ENCODE measurements at places on chromosomes 5 and 9. TPM values are rescaled to one million over a fixed set of nuclear protein-coding genes. Genes with fewer than 3 reads are reported as not detected.
A peak's percentile ranks its signal among the peaks of the same experiment; 100 is the strongest.

The TAF11L10 gene
- not detected for total RNA-seq

The SLC44A1 gene
- total RNA-seq = 67.3 TPM

The ANKRD31 gene
- total RNA-seq = 0.29 TPM

The F2RL2 gene
- 0.18 TPM for total RNA-seq

The CRB2 gene
- 0.61 TPM for total RNA-seq

The EQTN gene
- not detected for total RNA-seq

The SRD5A1 gene
- 16.2 TPM for total RNA-seq

DNA sequence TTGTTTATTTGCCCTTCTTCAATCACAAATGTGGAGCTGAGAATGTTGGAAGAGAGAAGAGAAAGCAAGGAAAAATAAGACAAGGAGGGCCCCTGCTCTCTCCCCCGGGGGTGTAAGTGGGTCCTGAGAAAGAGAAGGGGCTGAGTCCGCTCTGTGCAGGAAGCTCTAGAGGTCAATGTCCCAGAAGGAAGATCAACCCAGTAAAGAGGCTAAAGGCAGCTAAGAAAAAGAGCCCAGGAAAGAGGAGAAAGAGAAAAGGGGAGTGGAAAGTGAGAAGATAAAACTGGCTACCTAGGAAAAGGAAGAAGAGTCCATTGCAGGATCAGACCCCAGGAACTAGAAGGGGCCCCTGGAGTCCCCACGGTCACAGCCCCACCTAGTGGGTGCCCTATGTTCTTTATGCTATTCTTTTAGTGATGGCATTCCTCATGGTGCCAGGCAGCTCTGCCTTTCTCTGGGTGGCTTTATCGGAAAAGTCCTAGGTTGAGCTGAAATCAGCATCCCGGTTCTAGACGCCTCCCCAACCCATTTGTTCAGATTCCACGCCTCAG, 583.4 kb downstream of the ACTL7B start:
- H3K36me3 ChIP-seq = no peaks in the 10 kb centered on the region
- no peak overlapping the region for H3K4me3 ChIP-seq
- DNase-seq = peak; percentile 85

- H3K27ac ChIP-seq = no peak overlapping the region
- H3K4me1 ChIP-seq = no peaks in the 10 kb centered on the region
- no peaks in the 10 kb centered on the region for H3K36me3 ChIP-seq
- no peak for DNase-seq
Observed at GRCh38 chr5:11364531-11364930, 539.7 kb downstream of the CTNND2 start.

DNA sequence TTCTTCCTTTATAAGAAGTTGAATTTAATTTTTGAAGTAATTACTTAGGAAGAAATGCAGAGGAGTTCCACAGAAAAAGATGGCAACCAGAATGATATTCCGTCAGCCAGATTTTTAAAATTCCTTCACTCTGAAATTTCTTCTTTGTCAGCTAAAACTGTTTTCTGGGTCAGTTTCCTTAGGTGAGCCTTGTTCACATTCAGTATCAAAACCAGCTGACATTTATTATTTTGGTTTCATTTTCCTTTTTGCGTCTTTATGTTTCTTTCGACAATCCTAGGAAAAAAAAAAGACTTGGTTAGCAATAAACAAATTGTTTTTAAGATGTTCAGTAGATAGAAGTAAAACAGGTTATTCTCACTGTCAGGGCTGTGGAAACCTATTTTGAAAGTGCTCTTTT, 4.1 kb upstream of the IARS1 start:
- H3K36me3 ChIP-seq = peaks cover 49% of the 10 kb centered on the region
- H3K4me3 ChIP-seq = no peak overlapping the region
- H3K4me1 ChIP-seq = peaks cover 14% of the 10 kb centered on the region
- no peak overlapping the region for H3K27ac ChIP-seq
- no peak for DNase-seq

DNA sequence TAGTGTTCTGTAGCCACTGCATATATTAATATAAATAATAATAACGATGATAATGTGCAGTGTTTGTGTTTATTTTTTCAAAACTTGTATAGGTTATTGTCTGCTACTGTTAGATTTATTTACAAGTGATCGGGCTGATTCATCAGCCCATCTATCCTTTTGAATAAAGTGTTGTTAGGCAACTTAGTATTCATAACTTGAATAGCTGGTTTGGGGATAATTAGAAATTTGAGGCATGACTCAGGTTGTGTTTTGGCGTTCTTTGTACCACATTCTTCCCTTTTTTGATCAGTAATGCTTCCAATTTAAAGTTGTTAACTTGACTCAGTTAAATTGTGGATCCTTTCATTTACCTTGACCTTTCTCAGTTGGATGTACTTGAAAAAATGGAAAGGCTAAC, 69.7 kb downstream of the FOCAD start:
- H3K27ac ChIP-seq = no peak overlapping the region
- no peaks in the 10 kb centered on the region for H3K4me1 ChIP-seq
- H3K27me3 ChIP-seq = no peaks in the 10 kb centered on the region

DNA sequence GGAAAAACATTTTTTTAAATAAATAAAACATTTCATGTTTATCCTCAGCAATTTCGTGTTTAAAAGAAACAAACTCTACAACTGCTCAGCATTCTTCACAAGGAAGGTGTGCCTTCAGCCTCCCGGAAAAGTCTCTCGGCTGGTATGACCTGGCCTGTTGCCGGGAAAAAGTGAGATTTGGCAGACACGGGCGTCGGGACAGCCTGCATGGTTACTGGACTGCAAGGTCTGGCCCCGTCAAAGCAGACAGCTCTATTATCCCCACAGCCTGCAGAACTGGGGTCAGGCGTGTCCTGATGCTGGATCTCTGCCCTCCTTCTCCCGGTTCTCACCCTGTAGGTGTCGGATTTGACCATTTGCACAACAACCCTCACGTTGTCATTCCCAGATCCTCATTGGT, 120.3 kb upstream of the SPATA31C2 start:
- H3K27ac ChIP-seq = peak overlapping the region; percentile 37
- H3K4me3 ChIP-seq = no peak overlapping the region
- no peaks in the 10 kb centered on the region for H3K27me3 ChIP-seq

GRCh38 chr9:19999491-20000057, 210.7 kb upstream of the SLC24A2 start:
- no peak overlapping the region for H3K27ac ChIP-seq
- H3K27me3 ChIP-seq = no peaks in the 10 kb centered on the region
- DNase-seq = no peak
- no peaks in the 10 kb centered on the region for H3K4me1 ChIP-seq
- no peaks in the 10 kb centered on the region for H3K36me3 ChIP-seq

- no peaks in the 10 kb centered on the region for H3K27me3 ChIP-seq
- H3K27ac ChIP-seq = no peak overlapping the region
- H3K36me3 ChIP-seq = no peaks in the 10 kb centered on the region
- peaks cover 2% of the 10 kb centered on the region for H3K4me1 ChIP-seq
Observed at GRCh38 chr5:114789773-114790402, 379.8 kb downstream of the TRIM36 start.

GRCh38 chr9:15469862-15470261, 40.9 kb downstream of the PSIP1 start:
- H3K27me3 ChIP-seq = no peaks in the 10 kb centered on the region
- H3K36me3 ChIP-seq = peaks cover 92% of the 10 kb centered on the region
- no peak for DNase-seq
- no peaks in the 10 kb centered on the region for H3K4me1 ChIP-seq
- H3K4me3 ChIP-seq = no peak overlapping the region

- no peaks in the 10 kb centered on the region for H3K27me3 ChIP-seq
- no peak overlapping the region for H3K4me3 ChIP-seq
- H3K36me3 ChIP-seq = no peaks in the 10 kb centered on the region
- no peak for DNase-seq
- H3K4me1 ChIP-seq = peaks cover 19% of the 10 kb centered on the region
Observed at GRCh38 chr5:54362434-54362833, 52.1 kb upstream of the ARL15 start.

DNA sequence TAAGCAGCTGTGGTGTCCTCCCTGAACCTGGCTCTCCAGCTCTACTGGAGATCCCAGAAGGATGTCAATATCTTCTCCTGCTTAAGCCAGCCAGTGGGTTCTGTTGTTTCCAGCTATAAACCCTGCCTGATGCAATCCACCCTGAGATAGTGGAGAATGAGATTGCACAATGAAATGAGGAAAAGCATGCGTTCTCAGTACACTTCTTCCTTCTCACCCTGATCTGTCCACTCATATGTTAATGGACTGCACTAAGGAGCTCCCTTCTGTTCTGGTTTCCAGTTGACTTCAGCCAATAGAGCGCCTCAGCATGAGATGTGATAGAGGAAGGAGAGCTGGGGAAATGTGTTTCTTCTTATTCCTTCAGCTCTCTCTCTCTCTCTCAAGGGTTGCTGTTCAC, 40.0 kb upstream of the CDH6 start:
- H3K27ac ChIP-seq = no peak overlapping the region
- no peaks in the 10 kb centered on the region for H3K36me3 ChIP-seq
- DNase-seq = no peak
- no peak overlapping the region for H3K4me3 ChIP-seq
- H3K4me1 ChIP-seq = no peaks in the 10 kb centered on the region

DNA sequence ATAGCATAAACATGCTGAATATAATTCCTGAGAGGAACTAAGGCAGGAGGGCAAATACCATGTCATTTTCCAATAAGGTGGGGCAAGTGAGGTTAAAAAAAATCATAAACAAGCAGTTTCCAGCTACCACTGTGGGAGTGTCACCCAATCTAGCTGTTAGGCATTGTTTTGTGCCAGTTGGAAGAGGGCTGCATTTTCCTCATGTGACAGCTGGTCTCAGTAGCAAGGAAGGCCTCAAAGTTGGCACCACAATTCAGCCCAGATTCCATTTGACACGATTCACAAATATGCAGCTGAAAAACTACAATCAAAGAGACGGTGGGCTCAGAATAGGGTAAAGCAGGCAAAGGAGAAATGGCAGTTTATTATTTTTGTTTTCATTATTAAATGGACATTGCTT, 636.1 kb downstream of the KIF4B start:
- no peak overlapping the region for H3K4me3 ChIP-seq
- H3K4me1 ChIP-seq = no peaks in the 10 kb centered on the region
- DNase-seq = no peak

DNA sequence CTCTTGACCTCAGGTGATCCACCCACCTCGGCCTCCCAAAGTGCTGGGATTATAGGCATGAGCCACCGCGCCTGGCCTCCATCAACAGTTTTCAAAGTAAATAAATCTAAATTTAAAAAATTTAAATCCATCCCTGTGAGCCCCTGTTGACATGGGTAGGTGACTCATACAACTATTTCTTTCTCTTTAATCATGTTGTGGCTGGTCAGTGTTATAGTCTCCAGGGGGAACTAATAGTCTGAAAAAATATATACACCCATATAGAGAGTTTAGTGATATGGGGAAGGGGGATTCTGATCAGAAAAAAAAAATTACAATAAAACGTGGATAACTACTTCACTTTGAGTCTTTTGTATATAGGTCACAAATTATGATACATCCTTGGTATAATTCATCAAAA, 159.2 kb downstream of the ZNF608 start:
- no peak for DNase-seq
- H3K4me3 ChIP-seq = no peak overlapping the region
- H3K27ac ChIP-seq = no peak overlapping the region

- no peak for DNase-seq
- H3K4me3 ChIP-seq = no peak overlapping the region
- no peaks in the 10 kb centered on the region for H3K4me1 ChIP-seq
- no peaks in the 10 kb centered on the region for H3K27me3 ChIP-seq
- H3K36me3 ChIP-seq = no peaks in the 10 kb centered on the region
Observed at GRCh38 chr5:113343343-113343742, 91.4 kb downstream of the TSSK1B start.

- no peaks in the 10 kb centered on the region for H3K36me3 ChIP-seq
- DNase-seq = peak; percentile 80
- no peaks in the 10 kb centered on the region for H3K27me3 ChIP-seq
- no peak overlapping the region for H3K27ac ChIP-seq
- H3K4me3 ChIP-seq = no peak overlapping the region
- no peaks in the 10 kb centered on the region for H3K4me1 ChIP-seq
Observed at GRCh38 chr9:98642661-98643312, 65.9 kb downstream of the GABBR2 start.

DNA sequence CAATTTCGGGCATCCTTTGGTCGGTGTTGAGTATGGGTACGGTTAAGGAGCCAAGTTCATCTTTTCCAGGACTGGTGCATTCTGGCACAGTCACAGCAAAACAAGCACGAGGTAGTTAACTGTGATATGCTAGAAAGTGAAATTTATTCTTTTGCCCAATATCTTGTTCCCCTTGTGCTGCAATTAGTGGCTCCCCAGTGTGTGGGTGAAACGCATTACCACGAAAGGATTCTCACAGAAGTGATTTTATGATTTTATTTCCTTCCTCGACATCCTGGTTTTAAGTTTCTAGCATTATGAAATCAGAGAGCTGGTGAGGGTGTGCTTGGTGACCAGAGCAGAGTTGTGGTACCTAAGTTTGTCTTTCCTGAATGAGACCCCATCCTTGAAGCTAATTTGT, 1.5 kb downstream of the FRMPD1 start:
- H3K4me1 ChIP-seq = peaks cover 7% of the 10 kb centered on the region
- H3K36me3 ChIP-seq = no peaks in the 10 kb centered on the region
- peaks cover 85% of the 10 kb centered on the region for H3K27me3 ChIP-seq
- DNase-seq = no peak
- H3K27ac ChIP-seq = no peak overlapping the region

GRCh38 chr5:159638954-159639559, 277.2 kb upstream of the ADRA1B start:
- H3K4me1 ChIP-seq = no peaks in the 10 kb centered on the region
- H3K27ac ChIP-seq = no peak overlapping the region
- DNase-seq = no peak
- H3K36me3 ChIP-seq = no peaks in the 10 kb centered on the region

DNA sequence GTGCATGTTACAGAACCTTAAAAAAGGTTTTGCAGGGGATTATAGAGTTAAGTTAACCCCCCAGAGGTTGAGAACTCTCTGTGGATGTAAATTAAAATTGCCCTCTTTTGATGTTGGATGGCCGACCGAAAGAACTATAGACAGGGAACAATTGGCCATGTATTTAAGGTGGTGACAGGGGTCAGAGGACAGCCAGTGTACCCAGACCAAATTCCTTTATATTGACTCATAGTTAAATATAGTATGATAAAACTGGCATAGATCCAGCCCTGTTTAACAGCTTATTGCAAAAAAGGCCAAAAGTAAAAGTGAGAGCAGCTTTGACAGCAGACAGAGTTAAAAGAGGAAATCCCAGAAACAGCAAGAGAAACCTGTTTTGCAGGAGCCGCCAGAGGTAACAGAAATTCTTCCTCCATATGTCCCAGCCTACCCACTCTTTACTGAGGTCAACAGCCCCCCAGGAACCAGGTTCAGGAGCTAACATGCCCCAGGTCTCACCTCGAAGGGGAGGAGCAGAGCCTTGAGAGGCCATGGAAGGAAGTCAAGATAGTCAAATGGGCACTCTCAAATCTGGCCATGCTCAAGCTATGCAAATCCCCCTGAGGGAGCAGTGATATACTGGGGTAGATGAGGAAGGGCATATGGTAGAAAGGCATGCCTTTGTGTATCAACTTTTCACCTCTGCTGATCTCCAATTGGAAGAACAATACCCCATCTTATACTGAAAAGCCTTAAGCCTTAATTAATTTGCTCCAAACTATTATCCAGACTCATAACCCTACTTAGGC, 156.4 kb upstream of the COX7C start:
- H3K4me3 ChIP-seq = no peak overlapping the region
- no peaks in the 10 kb centered on the region for H3K27me3 ChIP-seq
- no peaks in the 10 kb centered on the region for H3K4me1 ChIP-seq
- no peak overlapping the region for H3K27ac ChIP-seq
- DNase-seq = no peak
- no peaks in the 10 kb centered on the region for H3K36me3 ChIP-seq
